ENCODE measurements at places on chromosomes 3 and 15. TPM values are rescaled to one million over a fixed set of nuclear protein-coding genes. Genes with fewer than 3 reads are reported as not detected.

C3orf18 gene
- 7.4 TPM for total RNA-seq

MORC1 gene
- total RNA-seq = not detected

DNAJA4 gene
- 0.88 TPM for total RNA-seq

CCR8 gene
- not detected for total RNA-seq

CASR gene
- not detected for total RNA-seq

MYH15 gene
- total RNA-seq = 0.08 TPM

EIF4E3 gene
- total RNA-seq = 2.7 TPM

NTRK3 gene
- total RNA-seq = 0.26 TPM

PPP1R14D gene
- not detected for total RNA-seq

CLSTN2 gene
- 0.24 TPM for total RNA-seq

CTXN2 gene
- not detected for total RNA-seq

WDR93 gene
- under 0.01 TPM for total RNA-seq

IL17RE gene
- total RNA-seq = 0.88 TPM

GRAMD1C gene
- total RNA-seq = 6.7 TPM

CYP8B1 gene
- total RNA-seq = not detected

SLC24A5 gene
- not detected for total RNA-seq

LNP1 gene
- 2.7 TPM for total RNA-seq

NANOGP8 gene
- not detected for total RNA-seq

NRROS gene
- 0.52 TPM for total RNA-seq

LXN gene
- total RNA-seq = 503 TPM

THAP10 gene
- 3.1 TPM for total RNA-seq

HRH1 gene
- total RNA-seq = 9.7 TPM

VPS8 gene
- 22.3 TPM for total RNA-seq

TM4SF4 gene
- total RNA-seq = not detected

TUSC7 gene
- total RNA-seq = not detected

GOLGA8G gene
- total RNA-seq = not detected

ATOSA gene
- 17.5 TPM for total RNA-seq

DLEC1 gene
- not detected for total RNA-seq

ITPR1 gene
- total RNA-seq = 11.0 TPM

Data from epithelial cell of alveolus of lung (primary cell).